ENCODE measurements at places on chromosomes 2 and 18. TPM values are rescaled to one million over a fixed set of nuclear protein-coding genes. Genes with fewer than 3 reads are reported as not detected.

ABCG5 gene
- not detected for total RNA-seq

DCC gene
- not detected for total RNA-seq

DLX1 gene
- 0.14 TPM for total RNA-seq

UPP2 gene
- not detected for total RNA-seq

CDK5R2 gene
- total RNA-seq, result 0.07 TPM

SCYGR3 gene
- total RNA-seq, result not detected

ZNF804A gene
- not detected for total RNA-seq

KCNG2 gene
- total RNA-seq, result not detected

DUSP11 gene
- total RNA-seq, result 47.5 TPM

SULT1C4 gene
- total RNA-seq, result not detected

TTN gene
- total RNA-seq, result under 0.01 TPM

KYNU gene
- total RNA-seq, result 61.0 TPM

ITPRIPL1 gene
- total RNA-seq, result 2.3 TPM

IL1R2 gene
- total RNA-seq, result 1.7 TPM

OSBPL6 gene
- 13.7 TPM for total RNA-seq

SNORC gene
- total RNA-seq, result 1.1 TPM

SLC4A5 gene
- total RNA-seq, result under 0.01 TPM

RAX gene
- total RNA-seq, result not detected

FBLN7 gene
- total RNA-seq, result under 0.01 TPM

VSNL1 gene
- 2.1 TPM for total RNA-seq

CASP8 gene
- total RNA-seq, result 25.6 TPM

ASAP2 gene
- total RNA-seq, result 25.6 TPM

TMEM17 gene
- 1.7 TPM for total RNA-seq

ATOH8 gene
- not detected for total RNA-seq

MPV17 gene
- total RNA-seq, result 44.1 TPM

TMEM214 gene
- total RNA-seq, result 19.6 TPM

GCA gene
- 6.2 TPM for total RNA-seq

MOGAT1 gene
- not detected for total RNA-seq

REG3G gene
- not detected for total RNA-seq

LBH gene
- 11.6 TPM for total RNA-seq

GPR17 gene
- not detected for total RNA-seq

TXNDC2 gene
- total RNA-seq, result under 0.01 TPM

NT5DC4 gene
- 0.07 TPM for total RNA-seq

IKZF2 gene
- total RNA-seq, result 4.1 TPM

FOXI3 gene
- total RNA-seq, result not detected

RGPD3 gene
- 0.34 TPM for total RNA-seq

INPP1 gene
- total RNA-seq, result 19.1 TPM

EFHD1 gene
- 0.07 TPM for total RNA-seq

NCKAP5 gene
- total RNA-seq, result 5.2 TPM

ATP6V1C2 gene
- 0.68 TPM for total RNA-seq

SP140 gene
- under 0.01 TPM for total RNA-seq

CBLN2 gene
- total RNA-seq, result not detected

LAMA3 gene
- 859 TPM for total RNA-seq

CYBRD1 gene
- 8.9 TPM for total RNA-seq

SLC9A4 gene
- total RNA-seq, result not detected

MAL gene
- total RNA-seq, result 4.1 TPM

SERPINB13 gene
- total RNA-seq, result 16.7 TPM

CABYR gene
- 1.4 TPM for total RNA-seq

SPATA3 gene
- total RNA-seq, result not detected

STK36 gene
- total RNA-seq, result 14.2 TPM

All from nasal cavity respiratory epithelium epithelial cell of viscerocranial mucosa (primary cell).